ELR (cell line): ENCODE measurements at places on chromosomes 12 and 14.

DNA sequence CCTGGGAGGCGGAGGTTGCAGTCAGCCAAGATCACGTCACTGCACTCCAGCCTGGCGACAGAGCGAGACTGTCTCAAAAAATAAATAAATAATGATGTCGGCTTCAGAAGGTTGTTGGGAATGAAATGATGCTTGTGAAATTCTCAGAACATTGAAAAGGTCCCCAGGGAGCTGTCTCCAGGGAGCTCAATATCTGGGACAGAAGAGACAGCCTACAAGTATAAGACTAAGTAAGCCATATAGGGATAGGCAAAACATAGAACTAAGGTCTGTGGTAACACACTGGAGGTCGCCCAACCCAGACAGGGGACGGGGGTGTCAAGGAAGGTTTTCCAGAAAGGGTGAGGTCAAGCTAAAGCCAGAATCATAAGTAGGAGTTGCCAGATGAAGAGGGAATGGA is 29.5 kb upstream of the HSPB8 start:
- DNase-seq = no peak

DNA sequence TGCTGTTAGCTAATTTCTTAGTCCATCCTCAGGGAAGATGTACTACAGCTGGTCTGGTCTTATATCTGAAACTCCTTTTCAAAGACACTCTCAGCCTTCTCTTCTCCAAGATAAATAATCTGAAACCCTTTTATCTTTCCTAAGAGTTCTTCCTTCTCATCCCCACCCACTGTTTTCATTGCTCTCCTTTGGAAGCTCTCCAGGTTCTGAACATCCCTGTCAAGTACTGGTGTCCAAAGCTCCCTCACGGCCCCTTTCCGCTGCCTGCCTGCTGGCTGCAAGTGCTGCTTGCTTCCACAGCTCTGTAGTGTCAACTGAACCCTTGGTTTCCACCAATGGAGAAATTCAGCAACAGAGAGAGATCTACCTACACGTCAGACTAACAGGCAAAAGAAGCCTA is 6.6 kb upstream of the SLC6A13 start:
- no peak for DNase-seq

DNA sequence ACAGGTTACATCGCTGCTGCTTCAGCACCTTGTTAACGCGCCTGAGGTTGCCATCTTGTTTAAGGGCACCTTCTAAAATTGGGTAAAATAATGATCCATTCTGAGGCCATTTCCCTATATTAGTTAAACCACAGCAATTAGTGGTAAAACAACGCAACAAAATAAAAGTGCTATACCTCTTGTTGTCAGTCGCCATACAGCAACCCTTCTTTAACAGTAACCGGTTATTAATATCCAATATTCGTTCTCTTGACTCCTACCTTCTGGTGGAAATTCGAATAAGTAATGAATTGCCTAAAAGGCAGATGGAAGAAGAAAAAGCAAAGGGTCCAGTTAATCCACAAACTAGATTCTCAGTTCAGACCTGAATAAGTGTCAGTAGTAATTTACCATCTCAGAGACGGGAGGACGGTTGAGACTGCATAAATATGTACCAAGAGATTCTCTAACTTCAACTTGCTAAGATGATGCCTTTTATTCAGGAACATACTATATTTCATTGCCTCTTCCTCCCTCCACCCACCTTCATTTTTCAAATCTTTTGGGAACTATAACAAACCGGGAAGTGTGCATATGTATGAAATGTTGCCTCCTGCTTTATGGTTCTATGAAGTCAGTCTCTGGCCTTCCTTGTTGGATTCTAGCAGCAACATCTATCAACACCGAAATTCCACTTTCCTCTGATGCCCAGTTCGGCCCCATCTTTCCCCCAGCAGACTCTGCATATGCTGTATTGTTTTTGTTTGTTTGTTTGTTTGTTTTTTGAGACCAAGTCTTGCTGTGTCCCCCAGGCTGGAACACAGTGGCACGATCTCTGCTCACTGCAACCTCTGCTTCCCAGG is 824 bp upstream of the PSMB5 start:
- no peak for DNase-seq

GRCh38 chr12:120932058-120932457 is 27.9 kb upstream of the SPPL3 start:
- DNase-seq = no peak

GRCh38 chr12:97984974-97985580 is 522.5 kb downstream of the RMST start:
- DNase-seq = no peak

GRCh38 chr12:32567296-32567674 is 111.8 kb upstream of the DNM1L start:
- DNase-seq = no peak

GRCh38 chr12:44286821-44287505 is 451.1 kb downstream of the TMEM117 start:
- no peak for DNase-seq
